ENCODE measurements at places on chromosomes 2 and 18.

GRCh38 chr2:170222298-170222697 is 44.4 kb downstream of the MYO3B start:
- DNase-seq: no peak

DNA sequence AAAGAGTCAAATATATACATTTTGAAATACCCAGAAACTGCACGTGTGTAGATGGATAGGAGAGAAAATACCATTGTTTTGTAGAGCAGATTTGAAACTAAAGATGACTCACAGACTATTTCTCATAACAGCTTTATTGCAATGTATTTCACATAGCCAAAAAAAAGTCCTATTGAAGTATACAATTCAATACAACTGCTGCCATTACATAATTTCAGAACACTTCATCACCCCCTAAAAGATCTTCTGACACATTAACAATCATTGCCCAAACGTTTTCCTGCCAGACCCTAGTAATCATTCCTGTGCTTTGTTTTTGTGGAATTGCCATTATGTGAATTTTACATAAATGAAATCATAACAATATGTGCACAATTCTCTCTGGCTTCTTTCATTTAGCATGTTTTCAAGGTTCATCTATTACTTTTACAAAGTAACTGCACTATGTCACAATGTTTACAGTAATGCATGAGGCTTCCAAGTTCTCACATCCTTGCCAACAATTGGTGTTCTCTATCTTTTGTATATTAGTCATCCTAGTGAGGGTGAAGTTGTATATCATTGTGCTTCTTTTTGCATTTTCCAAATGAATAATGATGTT is 378.6 kb upstream of the CWC22 start:
- DNase-seq: peak; percentile 42

DNA sequence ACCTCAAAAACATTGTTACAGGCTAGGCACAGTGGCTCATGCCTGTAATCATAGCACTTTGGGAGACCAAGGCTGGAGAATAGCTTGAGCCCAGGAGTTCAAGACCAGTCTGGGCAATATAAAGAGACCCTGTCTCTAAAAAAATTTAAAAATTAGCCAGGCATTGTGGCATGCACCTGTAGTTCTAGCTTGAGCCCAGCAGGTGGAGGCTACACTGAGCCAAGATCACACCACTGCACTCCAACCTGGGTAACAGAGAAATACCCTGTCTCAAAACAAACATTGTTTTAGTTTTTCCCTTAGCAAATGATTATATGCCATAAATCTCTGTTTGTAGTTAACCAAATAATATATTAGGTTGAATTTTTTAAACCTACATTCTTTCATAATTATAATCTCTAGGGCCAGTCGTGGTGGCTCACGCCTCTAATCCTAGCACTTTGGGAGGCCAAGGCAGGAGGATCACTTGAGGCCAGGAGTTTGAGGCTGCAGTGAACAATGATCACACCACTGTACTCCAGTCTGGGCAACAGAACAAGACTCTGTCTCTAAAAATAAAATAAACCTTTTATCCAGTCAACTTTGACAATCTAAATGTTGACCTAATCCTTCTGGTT is 13.3 kb upstream of the CYP20A1 start:
- DNase-seq: peak; percentile 2

- no peak for DNase-seq
Observed at GRCh38 chr2:28406276-28407096, 13.8 kb downstream of the FOSL2 start.

GRCh38 chr2:235756491-235756890 is 262.6 kb downstream of the AGAP1 start:
- DNase-seq: no peak

DNA sequence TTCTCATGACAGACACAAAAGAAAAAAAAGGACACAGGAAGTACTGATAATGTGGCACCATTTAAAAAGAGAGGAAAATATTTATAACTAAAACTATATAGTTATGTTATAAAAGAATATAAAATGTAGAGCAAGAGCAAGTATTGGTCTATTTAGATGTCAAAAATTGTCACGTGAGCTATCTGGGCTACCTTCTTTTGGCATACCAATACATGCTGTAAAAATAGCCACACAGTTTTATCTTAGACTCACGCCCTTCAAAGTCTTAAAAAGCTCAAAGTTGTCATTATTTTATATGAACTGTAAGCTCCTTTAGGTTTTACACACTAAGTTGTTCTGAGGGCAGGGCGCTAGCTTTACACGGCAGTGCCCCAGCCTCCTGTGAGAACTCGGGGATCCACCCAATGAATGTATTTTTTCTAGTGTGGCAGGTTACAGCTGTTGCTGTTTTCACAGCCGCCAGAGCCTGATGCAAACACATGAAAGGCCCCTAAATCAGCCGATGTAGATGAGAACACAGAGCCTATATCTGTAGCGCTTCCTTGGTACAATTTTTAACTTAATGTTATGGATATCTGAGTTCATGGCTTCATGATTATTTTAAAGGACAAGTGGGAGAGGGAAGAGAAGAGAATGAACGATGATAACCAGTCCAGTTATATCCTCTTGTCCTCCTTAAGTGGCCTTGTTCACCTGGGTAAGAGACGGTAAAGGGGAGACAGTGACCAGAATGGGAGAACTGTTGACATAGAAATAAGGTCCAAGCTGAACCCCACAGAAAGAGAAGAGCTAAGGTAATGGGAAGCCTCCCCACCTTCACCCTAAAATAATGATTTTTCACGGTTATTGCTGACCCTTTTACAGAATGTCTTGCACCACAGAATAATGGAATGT is 130.8 kb downstream of the CACNB4 start:
- DNase-seq: no peak

GRCh38 chr2:159251296-159252173 is 35.0 kb downstream of the WDSUB1 start:
- DNase-seq: no peak

DNA sequence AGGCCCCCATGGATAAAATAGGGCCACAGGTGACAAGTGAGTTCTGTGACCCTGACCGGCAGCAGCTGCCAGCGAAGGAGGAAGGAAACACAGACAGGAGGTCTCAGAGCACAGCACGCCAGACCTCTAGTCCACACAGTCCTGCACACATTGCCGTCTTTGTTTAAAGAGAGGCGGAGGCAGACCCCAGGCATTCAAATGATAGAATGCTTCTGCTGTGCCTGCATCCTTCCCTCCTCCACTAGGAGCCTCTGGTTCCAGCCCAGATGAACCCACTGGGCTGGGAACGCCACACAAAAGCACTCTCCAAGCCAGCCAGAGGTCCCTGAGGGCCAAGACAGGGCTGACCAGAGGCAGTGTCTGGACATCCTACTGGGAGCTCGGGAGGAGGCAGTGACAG is 118.7 kb downstream of the KLHL29 start:
- DNase-seq: no peak

DNA sequence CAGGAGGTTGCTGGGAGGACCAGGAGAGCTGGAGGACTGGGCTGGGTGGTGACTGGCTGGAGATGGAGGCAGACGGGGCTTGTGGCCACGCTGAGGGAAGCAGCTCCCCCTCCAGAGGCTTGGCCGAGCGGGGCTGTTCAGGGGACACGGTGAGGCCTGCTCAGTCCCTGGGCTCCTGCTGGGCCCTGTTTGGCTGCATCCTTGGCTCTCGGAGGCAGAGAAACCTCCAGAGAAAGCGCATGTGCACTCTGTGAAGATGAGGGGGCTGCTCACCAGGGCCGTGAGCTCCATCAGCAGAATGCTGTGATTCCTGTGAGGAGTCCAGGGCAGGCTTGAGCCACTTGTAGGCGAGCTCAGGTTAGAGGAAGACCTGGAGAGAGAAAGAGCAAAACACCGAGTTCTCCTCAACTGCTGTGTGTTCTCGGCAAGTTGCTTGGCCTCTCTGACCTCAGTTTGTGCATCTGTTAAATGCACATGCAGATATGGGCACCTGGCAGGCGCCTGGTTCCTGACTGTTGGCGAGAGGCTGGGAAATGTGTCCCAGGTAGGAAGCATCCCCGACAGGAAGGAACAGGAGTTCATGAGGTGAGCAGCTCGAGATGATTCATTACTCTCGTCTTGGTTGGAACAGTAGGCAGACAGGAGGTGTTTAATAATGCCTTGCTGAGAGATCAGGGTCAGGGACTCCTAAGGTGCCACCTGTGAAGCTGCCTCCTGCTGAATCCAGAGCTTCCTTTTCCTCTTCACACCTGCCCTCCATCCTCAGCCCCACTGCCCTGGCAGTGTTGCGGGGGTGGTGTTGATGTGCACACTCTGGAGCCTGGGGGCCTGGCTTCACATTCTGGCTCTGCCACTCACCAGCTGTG is 941 bp downstream of the ZAP70 start:
- DNase-seq: no peak

DNA sequence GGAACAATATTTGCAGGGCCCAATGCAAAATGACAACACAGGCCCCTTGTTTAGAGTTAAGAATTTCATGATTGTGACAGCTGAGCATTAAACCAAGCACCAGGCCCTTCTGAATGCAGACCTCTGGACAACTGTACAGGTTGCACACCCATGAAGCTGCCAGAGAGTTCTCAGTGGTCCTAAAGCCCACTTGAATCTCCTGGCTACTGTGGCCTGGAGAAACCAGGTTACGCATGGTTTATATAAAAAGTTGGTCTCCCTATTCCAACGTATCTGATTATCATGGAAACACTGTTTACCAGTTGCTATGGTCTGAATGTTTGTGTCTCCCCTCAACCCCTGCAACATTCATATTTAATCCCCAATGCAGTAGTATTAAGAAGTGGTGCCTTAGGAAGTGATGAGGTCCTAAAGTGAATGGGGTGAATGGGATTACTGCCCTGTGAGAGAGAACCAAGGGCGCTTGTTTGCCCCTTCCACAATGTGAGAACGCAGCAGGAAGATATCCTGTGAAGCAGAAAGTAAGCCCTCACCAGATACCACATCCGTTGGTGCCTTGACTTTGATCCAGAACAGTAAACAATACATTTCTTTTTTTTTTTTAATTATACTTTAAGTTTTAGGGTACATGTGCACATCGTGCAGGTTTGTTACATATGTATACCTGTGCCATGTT is 48.0 kb upstream of the ANXA4 start:
- no peak for DNase-seq

DNA sequence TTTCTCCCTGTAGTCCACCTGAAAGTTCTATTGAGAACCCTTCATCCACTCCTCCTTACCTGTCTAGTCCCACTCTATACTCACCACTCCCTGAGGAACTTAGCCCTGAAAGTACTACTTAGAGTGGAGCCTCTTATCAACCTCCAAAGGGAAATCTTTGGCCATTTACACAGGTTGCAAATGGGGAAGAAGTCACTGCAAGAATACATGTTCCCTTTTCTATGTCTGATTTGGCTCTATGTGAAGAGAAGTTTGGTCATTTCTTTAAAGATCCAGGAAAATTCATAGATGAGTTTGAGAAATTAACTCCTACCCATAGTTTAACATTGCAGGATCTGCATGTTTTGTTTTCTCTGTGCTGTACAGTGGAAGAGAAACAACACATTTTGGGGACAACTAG is 22.9 kb upstream of the MGAT4A start:
- DNase-seq: no peak

DNA sequence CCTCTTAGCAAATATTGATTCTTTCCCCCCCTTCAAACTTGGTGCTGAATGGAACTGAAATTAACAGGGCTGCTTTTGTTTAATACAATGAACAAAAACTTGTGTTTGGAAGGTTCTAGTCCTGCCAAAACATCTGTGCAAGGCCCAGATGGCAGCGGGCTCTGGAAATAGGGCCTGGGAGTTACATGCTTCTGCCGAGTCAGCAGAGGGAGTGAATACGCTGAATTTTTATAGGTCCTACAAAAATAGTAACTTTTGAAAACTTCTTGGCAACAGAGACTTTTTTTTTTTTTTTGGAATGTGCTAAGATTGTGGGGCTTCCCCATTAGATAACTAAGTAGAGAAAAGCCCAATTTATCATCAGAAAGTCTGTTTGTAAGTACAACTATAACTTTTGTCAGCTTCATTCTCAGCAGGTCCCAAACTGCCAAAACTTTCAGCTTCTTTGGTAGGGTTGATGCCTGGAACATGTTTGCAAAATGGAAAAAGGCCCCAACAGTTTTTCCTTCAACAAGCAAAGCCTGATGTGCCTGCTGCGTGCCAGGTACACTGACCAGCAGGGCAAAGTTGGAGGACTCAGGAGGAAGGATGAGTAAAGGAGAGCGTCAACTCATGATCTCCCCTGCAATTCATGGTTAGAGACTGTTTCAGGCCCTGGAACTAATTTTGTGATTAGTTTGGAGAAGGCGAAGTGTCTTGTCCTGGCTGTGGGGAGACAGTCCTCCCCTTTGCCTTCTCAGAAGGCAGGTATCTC is 45.1 kb upstream of the HDAC4 start:
- no peak for DNase-seq

DNA sequence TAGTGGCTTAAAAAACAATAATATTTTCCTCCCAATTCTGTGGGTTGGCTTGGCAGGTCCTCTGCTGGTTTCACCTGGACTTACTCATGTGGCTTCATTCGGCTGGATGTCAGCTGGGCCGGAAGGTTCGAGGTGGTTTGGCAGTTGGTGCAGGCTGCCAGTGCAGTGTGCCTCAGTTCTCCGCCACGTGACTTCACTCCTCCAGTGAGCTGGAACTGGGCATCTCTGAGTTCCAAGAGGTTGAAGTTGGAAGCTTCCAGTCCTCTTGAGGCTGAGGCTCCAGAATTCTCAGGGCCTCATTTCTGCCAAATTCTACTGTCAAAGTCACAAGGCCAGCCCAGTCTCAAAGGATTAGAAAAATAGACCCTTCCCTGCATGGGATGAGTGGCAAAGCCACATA is 83.4 kb upstream of the B3GNT7 start:
- DNase-seq: no peak

DNA sequence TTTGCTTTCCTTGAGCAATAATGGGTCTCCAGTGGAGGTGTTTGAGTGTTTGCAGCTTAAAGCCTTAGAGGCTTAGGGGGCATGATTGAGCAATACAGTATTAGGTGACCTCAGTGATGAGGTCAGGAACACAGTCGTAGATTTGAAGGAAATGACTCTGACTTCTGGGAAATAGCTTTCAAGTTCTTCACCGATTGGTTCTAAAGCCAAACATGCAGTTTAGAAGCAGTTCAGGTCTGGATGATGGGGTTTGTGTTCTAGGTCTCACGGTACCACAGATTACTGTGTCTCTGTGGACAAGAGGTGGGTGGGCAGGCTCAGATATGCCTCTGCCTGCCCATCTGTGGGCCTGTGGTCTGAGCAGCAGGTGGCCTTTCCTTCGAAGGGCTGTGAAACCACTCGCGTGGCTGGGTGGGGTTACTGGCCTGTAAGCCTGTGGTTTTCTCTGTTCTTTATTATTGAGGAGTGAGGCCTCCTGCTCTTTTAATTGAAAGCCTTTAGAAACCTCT is 7.8 kb downstream of the MTHFD2 start:
- no peak for DNase-seq

GRCh38 chr2:226885769-226886435 is 50.0 kb downstream of the RHBDD1 start:
- DNase-seq: no peak
